ENCODE measurements at places on chromosomes 1 and 21.

- DNase-seq, result no peak
Observed at GRCh38 chr1:110570307-110570706, 35.9 kb downstream of the KCNA2 start.

- DNase-seq, result no peak
Observed at GRCh38 chr1:8974551-8974950, 28.9 kb downstream of the CA6 start.

- no peak for DNase-seq
Observed at GRCh38 chr1:8625981-8626898, 191.2 kb downstream of the RERE start.

GRCh38 chr21:25564349-25564948 is 42.8 kb downstream of the MRPL39 start:
- DNase-seq, result peak; percentile 33

DNA sequence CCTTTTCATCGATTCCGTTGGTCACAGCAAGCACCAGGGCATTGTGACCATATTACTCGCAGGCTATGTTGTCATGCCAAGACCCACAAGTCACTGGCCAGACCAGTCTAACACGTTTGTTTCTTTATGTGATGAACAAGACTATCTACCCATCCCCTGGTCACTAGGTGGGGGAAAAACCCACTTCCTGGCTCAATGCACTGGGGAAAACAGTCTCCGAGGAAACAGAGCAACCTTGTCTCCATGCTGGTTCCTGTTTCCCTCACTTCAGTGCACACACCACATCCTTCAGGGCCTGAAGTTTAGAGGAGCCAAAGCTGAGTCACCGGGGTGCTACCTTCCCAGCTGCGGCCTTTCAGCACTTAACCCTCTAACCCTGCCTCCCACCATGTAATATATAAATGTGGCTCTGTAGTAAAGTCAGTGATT is 20.9 kb downstream of the ERICH3 start:
- no peak for DNase-seq

DNA sequence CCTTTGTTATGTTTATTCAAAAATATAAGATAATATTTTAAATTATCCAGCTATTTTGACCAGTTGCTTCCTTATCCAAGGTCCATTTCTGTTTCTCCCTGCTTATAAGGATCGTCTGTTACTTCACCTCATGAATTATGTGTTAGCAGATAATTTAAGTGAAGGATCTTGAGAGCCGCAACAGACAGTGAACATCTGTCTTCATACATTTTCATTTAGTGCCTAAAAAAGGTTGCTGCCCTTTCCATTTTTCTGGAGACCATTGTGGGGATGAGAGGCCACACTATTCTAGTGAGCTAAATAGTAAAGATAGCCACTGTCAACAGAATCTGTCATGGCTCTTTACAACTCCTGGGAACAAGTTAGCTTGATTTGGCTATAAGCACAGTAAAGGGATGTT is 154.0 kb downstream of the CLEC20A start:
- no peak for DNase-seq

- no peak for DNase-seq
Observed at GRCh38 chr1:6370006-6370405, 23.6 kb downstream of the ACOT7 start.

Measured in stimulated activated CD4-positive, alpha-beta T cell treated with anti-CD3 and anti-CD28 coated beads, Interleukin-15, amount 100 ng/mL, for 24 hours (primary cell).